Activated T-cell treated with anti-CD3 and anti-CD28 coated beads for 1 hour (primary cell): ENCODE measurements at places on chromosomes 13 and 19.

- DNase-seq = no peak
These were observed 26.5 kb downstream of the MYCBP2 start for GRCh38 chr13:77300176-77301037.

DNA sequence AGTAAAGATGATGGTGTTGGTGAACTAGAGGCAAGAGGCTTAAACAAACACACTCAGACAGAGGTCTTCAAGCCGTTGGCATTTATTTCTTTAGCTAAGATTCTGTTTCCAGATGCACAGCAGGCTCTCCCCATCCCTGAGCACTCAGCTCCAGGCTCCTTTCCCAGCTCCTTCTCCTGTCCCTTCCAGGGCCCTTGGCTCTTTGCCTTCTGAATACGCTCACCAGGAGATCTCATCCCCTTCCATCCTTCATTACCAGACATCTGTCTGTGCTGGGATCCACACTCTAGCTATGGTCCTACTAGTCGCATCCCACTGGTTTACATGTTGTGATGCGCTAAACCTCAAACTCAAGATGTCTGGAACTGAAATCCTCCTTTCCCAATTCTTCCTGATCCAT, 25.3 kb upstream of the DOCK9 start:
- DNase-seq = no peak

DNA sequence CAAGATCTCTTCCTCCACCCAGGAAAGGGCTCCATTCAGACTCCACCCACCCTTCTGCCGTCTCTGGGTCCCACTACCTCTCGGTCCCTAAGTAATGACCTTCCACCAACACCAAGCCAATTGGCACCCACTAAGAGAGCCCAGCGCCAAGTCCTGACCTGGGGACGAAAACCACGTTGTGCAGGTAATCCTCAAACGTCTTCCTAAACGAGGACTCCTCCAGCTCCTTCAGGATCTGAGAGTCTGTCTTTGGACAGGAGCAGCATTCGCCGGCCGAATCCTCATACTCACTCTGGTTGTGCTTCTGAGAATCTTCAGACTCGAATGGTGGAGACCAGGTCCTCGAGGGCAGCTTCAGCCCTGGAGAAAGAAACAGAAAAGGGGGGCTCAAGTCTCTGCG, 83.1 kb downstream of the ZNF557 start:
- DNase-seq = no peak

- no peak for DNase-seq
These were observed 340.6 kb downstream of the KCNRG start for GRCh38 chr13:50355797-50356196.

- DNase-seq = no peak
These were observed 65.0 kb downstream of the MTUS2 start for GRCh38 chr13:28885181-28885580.
